ENCODE measurements at places on chromosomes 3 and 15.

DNA sequence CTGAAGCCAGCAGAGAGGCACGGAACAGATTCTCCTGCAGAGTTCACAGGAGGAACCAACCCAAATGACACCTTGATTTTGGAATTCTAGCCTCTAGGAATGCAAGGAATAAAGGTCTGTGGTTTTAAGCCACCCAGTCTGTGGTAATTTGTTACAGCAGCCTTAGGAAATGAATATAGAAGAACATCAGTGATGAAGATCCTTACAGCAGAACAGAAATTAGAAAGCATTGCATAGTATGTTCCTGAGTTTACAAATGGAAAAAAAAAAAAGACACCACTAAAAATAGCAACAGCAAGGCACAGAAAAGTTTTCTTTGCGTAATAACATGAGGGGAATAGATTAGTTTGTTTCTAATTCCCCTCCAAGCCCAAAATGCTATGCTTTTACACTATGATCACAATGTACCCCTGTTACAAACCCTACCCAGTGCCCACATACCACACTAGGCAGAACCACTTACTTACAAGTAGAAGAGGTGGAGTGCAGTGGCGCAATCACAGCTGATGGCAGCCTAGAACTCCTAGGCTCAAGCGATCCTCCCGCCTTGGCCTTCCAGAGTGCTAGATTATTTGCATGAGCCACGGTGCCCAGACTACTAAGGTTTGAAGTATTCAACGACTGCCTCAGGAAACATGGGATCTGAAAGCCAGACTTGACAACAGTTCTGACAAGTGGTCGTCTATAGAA lies 84.3 kb downstream of the SHQ1 start:
- no peak for DNase-seq

GRCh38 chr3:195267096-195267495 lies 3.9 kb downstream of the XXYLT1 start:
- DNase-seq = no peak

DNA sequence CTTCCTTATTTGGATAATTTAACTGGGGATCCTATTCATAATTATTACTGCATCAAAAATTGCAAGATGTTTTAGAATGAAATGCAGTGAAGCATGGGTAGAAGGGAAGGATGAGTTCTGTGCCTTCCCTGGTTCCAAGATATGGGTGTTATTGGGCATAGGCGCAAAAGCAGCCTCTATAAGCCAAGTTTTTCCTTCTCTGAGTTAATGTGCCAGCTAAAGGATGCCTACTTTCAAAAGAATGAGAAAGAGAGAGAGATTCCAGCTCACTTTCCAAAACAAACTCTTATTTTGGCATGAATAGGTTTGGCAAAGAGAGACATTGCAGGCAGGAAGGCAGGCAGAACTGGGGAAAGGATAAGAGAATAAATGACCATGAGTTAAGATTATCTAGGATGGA lies 270.2 kb downstream of the TAFA4 start:
- DNase-seq = no peak

- no peak for DNase-seq
Observed at GRCh38 chr3:7038394-7038793, 177.5 kb downstream of the GRM7 start.

GRCh38 chr3:132569153-132569552 lies 27.9 kb upstream of the ACKR4 start:
- no peak for DNase-seq

- DNase-seq = no peak
Observed at GRCh38 chr15:79541196-79541595, 109.1 kb downstream of the MINAR1 start.

GRCh38 chr15:67761343-67761742 lies 64.0 kb upstream of the SKOR1 start:
- peak; percentile 43 for DNase-seq

DNA sequence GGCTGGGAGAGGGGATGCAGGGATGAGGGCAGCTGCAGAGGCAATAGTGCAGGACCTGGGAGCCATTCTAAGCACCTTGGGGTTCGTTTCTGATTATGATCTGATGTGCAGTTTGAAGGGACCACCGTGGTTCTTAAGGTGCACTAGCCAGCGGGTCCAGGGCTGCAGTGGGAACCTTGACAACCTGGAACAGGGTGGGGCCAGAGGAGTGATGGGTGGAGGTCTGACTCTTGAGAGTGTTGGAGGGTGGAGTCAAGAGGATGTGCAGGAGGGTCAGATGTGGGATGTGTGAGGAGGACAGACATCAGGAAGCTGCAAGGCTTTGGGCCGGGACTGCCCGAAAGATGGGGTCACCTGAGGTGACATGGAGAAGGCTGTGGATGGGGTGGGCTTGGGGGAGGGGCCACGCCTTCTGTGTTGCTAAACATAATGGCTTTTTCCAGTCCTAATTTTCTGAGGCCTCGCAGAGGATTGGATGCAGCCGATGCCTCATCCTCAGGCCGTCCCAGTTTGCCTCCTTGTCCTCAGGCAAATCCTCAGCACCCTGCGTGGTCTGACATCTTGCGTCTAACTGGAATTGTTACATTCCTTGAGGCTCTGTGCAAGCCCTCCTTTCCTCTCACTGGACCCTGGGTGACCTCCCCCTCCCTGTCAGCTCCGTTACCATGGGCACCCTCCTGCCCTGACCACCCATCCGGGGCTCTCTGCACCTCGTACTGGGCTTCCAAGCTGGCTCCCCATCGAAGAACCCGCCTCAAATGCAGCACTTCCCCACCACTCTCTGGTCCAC lies 61.4 kb upstream of the TRPM1 start:
- DNase-seq = no peak

- no peak for DNase-seq
Observed at GRCh38 chr3:125175295-125176078, 37.1 kb downstream of the SLC12A8 start.

GRCh38 chr15:51849860-51850259 lies 20.4 kb downstream of the TMOD3 start:
- no peak for DNase-seq

DNA sequence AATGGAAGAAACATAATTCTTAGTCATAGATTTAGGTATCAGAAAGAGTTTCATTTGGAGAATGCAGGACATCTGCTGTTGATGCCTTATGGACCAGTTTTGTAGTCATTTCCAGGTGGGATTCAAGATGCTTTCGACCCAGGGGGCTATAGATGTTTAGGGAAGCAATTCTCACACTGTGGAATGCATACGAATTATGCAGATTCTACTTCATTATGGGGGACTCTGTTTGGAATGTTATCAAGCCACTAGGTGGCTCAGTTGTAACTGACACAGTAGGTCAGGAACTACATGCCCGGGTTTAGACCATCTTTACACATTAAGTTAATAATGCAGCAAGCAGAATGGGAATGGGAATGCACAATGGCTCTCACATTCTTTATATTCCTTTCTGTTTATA lies 1359.8 kb downstream of the ZPLD1 start:
- DNase-seq = no peak

DNA sequence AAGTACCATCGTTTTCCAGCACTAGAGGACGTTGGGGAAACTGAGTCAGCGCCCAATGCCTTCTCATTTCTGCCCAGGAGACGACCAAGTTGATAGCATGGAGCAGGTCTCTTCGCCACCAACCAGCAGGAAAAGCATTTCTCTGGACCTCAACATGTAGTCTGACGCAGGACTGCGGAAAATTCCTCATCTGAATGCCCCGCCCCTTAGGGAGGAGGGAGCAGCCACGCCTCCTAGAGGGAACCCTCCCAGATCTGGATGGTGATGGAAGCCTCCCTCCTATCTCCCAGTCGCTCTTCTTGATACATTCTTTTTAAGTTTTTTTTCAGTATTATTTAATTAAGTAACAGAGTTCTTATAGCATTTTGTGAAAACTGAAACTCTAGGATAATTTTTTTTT lies 17.4 kb upstream of the MINDY4B start:
- no peak for DNase-seq

DNA sequence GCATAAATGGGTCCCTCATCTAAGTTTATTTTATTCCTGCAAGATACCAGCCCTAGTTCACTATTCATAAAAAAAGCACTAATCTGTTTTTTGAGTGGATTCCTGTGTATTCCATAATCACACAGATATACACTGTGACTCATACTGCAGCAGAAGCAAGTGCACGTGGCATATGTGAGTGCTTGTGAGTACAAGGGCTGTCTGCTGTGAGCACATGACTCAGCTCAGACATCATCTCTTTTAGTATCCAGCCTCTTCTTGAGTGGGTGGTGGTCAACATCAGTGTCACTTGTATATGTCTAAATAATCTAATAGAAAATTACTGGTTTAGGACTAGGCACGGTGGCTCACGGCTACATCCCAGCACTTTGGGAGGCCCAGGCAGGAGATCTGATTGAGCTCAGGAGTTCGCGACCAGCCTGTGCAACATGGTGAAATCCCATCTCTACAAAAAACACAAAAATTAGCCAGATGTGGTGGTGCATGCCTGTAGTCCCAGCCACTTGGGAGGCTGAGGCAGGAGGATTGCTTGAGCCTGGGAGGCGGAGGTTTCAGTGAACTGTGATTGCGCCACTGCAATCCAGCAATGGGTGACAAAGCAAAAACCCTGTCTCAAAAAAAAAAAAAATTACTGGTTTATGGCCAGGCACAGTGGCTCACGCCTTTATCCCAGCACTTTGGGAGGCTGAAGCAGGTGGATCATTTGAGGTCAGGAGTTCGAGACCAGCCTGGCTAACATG lies 49.8 kb downstream of the NIPA2 start:
- no peak for DNase-seq

DNA sequence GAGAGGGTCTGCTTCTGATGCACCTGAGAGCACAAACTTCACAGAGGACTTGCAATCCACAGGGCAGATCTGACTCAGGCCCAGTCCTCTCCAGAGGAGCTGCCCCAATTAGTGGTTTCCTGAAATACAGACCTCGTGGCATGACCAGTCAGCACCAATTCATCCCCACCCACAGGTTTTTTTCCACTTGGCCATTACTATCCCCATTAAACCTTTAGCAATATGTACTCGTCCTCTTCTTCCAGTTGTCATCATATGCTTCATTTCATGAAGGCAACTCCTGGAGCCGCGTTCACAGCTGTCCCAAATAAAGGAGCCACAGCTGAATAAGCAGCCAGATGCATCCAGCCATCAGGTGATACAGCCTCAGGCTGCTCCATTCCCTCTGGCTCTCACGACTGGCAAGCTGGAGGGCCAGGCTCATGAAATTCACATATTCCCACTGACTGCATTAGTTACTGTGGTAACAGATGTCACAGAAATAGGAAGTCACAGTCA lies 163.1 kb downstream of the FMN1 start:
- no peak for DNase-seq

- no peak for DNase-seq
Observed at GRCh38 chr15:31098953-31099740, 2.4 kb downstream of the TRPM1 start.

- DNase-seq = no peak
Observed at GRCh38 chr3:187207624-187208023, 10.3 kb downstream of the RTP1 start.

- DNase-seq = no peak
Observed at GRCh38 chr15:66068801-66069200, 184.7 kb downstream of the MEGF11 start.

Measured in NCI-H774 (cell line).